ENCODE measurements at places on chromosomes 2 and 18.

GRCh38 chr2:127022817-127023216, 84.1 kb downstream of the BIN1 start:
- no peak for DNase-seq

GRCh38 chr18:6773777-6774176, 44.3 kb downstream of the ARHGAP28 start:
- no peak for DNase-seq

DNA sequence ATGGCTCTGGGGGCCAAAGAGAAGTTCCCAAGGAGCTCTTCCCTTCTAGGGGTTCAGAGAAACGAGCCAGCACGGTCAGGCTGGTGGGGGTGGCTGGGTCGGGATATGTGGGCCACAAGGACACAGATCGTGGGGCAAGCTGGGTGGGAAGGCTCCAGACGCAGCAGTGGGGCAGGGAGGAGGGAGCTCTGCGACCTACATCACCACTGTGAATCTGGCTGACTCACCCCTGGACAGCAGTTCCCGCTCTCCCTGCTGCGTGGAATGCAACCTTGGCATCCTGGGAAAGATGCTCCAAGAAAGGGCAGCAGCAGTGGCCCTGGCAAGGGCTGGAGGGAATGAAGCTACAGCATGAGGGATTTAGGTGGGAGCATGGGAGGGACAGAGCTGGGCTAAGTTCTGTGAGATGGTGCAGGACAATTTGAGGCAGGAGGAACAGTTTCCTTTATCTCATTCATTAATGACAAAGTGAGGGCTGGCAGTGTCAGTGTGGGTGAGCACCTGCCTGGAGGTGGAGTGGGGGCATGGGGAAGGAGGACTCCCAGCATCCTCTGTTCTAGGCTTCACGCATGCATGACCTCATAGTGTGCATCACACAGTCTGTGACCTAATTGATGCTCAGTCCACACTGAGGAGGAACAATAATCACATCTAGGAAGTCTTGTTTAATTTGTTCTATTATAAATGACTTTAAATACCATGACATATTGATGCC, 25.0 kb downstream of the CELF4 start:
- DNase-seq, result no peak

DNA sequence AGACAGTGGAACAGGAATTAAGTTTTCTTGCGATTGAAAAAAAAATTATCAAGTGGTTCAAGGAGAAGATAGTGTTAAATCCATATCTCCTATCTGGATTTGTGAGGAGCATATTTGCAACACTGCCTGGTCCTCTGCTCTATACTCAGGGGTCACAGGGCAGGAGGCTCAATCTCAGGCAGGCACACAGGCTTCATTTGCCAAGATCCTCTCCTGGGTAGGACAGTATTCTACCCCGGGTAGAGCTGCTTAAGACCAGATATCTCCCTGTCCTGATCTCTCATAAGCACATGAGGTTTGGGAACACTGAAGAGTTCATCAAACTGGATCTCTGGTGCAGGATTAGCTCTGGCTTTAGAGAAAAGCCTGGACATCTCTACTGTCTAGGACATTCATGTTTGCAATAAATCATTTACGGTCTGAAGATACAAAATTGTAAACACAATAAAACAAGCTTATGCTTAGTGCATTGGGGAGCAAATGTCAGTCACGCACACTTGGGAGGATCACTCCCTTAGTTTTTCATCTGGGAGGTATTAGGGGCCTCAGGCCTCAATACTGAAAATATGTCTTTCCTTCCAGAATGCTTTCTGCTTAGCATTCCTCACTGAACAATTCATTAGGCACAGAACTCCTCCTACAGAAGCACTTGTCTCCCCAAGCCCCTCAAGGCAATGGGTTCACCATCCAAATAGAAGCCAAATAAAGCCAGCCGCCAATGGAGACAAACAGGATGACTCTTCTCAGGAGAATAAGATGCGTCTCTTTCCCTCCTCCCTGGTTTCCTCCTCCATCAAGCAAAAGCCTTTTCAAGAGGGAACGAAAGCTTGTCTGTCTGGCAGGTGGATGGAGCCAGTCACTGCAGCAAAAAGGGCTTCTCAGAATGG, 34.1 kb upstream of the LCLAT1 start:
- DNase-seq, result no peak

DNA sequence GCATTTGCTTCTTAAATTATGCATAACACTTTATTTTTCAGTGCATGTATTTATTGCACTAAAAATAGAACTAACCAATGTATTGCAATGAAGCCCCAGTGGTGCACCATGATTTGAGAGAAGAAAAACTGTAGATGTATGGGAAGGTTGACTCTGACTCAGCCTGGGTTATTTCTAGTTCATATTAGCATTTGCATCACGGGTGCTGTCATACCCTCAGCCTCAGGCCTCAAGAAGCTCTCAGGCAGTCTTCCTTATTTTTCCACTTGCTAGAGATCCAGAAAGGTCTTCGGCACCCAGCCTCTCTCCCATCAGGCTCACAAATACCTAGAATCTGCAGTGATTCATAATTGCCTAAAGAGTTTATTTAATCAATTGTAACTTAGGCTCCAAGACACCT, 148.0 kb downstream of the DNER start:
- no peak for DNase-seq

Data from stimulated activated CD4-positive, alpha-beta T cell treated with anti-CD3 and anti-CD28 coated beads, Interleukin-1b, Interleukin-23, amount 100 ng/mL, for 1 hour (primary cell).